A549 treated with Mapracorat at 1 μM for 4 hours (cell line): ENCODE measurements at places on chromosomes 3 and 15. TPM values are rescaled to one million over a fixed set of nuclear protein-coding genes. Genes with fewer than 3 reads are reported as not detected.

EFHB gene
- total RNA-seq: 0.78 to 2.0 TPM (median 1.0 TPM) in 5 replicates

DLEC1 gene
- total RNA-seq: 0.03 to 0.05 TPM (median 0.04 TPM) in 3 of 5 replicates, not detected in the others

PAK6 gene
- total RNA-seq: 0.43 to 0.86 TPM (median 0.60 TPM) in 5 replicates

CHRNA7 gene
- 4.1 to 5.0 TPM (median 4.3 TPM) in 5 replicates for total RNA-seq

BAHD1 gene
- total RNA-seq: 10.4 to 12.3 TPM (median 11.6 TPM) in 5 replicates

SLC24A5 gene
- not detected in 5 replicates for total RNA-seq

RBPMS2 gene
- 6.6 to 9.4 TPM (median 8.3 TPM) in 5 replicates for total RNA-seq

HYAL1 gene
- total RNA-seq: 0.32 to 1.00 TPM (median 0.61 TPM) in 5 replicates

CD96 gene
- total RNA-seq: not detected in 5 replicates

ERICH6 gene
- total RNA-seq: not detected in 5 replicates

DOCK3 gene
- 0.34 to 0.45 TPM (median 0.37 TPM) in 5 replicates for total RNA-seq

LRRC3B gene
- total RNA-seq: not detected in 5 replicates

LARP6 gene
- total RNA-seq: 50.6 to 85.9 TPM (median 79.7 TPM) in 5 replicates

CNTN3 gene
- total RNA-seq: not detected in 5 replicates

ARHGEF26 gene
- total RNA-seq: 7.4 to 10.0 TPM (median 9.0 TPM) in 5 replicates

ZNF385D gene
- 0.42 TPM in 1 of 5 replicates, not detected in the others for total RNA-seq

SH3GL3 gene
- total RNA-seq: 0.47 to 1.3 TPM (median 0.78 TPM) in 5 replicates

SPESP1 gene
- not detected in 5 replicates for total RNA-seq

RARB gene
- total RNA-seq: 5.5 to 10.9 TPM (median 8.3 TPM) in 5 replicates

ACKR4 gene
- not detected in 5 replicates for total RNA-seq

DISP2 gene
- total RNA-seq: 0.64 to 2.6 TPM (median 1.0 TPM) in 5 replicates

LNP1 gene
- total RNA-seq: 0.59 to 1.2 TPM (median 0.82 TPM) in 5 replicates

TM4SF1 gene
- 1,029 to 1,594 TPM (median 1,260 TPM) in 5 replicates for total RNA-seq

TMCO5A gene
- total RNA-seq: not detected in 5 replicates

TPRG1 gene
- total RNA-seq: 0.07 to 0.33 TPM (median 0.12 TPM) in 5 replicates

OR5K2 gene
- total RNA-seq: not detected in 5 replicates

HDGFL3 gene
- 43.4 to 70.7 TPM (median 54.8 TPM) in 5 replicates for total RNA-seq

CFAP100 gene
- not detected in 5 replicates for total RNA-seq

GABRR3 gene
- total RNA-seq: not detected in 5 replicates

CASR gene
- total RNA-seq: not detected in 5 replicates

EFL1 gene
- total RNA-seq: 22.1 to 24.3 TPM (median 22.8 TPM) in 5 replicates

APOD gene
- total RNA-seq: 0.86 to 1.1 TPM (median 0.97 TPM) in 5 replicates
